ENCODE measurements at places on chromosomes 4 and X.

- no peak for DNase-seq
Observed at GRCh38 chr4:52142816-52143215, 91.7 kb downstream of the SPATA18 start.

- DNase-seq: no peak
Observed at GRCh38 chr4:103415801-103416200, 217.7 kb upstream of the CENPE start.

DNA sequence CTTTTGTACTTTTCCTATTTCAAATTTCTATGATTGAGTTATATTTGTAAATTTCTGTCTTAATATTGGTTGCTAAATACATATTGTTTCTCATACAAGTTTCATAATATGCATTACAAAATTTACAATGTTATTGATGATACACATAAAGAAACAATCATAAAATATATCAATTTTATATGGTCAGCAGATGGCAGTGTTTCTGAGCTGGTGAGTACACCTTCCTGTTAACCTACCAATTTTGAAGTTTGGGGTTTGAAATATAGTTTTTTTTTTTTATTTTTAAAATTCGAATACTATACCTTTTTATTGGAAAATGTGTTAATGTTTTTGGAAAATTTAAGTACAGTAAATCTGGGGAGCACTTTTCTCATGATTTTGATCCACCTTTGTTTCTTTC lies 1953.1 kb upstream of the ADGRL3 start:
- no peak for DNase-seq

GRCh38 chr4:149766135-149766534 lies 49.5 kb downstream of the IQCM start:
- no peak for DNase-seq

DNA sequence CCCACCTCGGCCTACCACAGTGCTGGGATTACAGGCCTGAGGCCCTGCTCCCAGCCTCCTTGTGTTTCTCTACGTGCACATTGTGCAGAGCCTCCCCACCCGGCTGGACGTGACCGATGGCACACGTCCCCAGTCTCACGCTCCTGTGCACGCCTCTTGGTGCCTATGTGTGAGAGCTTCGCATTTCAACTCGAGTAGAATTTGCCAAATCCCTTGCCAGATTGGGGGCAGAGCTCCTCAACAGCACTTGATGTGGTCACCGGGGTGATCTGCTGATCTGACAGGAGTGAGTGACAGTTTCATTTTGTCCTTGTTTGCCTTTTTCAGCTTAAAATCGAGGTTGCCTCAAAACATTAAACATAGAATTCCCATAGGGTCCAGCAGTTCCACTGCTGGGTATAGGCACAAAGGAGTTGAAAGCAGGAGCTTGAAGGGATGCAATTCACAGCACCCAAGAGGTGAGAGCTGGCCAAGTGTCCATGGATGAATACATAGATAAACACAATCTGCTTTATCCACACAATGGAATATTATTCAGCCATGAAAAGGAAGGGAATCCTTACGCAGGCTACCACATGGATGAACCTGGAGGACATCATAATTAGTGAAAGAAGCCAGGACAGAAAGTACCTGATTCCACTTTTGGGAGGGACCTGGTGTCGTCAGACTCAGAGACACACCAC lies 17.6 kb downstream of the TMEM187 start:
- no peak for DNase-seq

GRCh38 chrX:3026074-3026815 lies 15.0 kb upstream of the ARSF start:
- DNase-seq: no peak

- no peak for DNase-seq
Observed at GRCh38 chr4:94811643-94812042, 53.9 kb downstream of the BMPR1B start.

- no peak for DNase-seq
Observed at GRCh38 chr4:86856896-86857295, 7.7 kb upstream of the SLC10A6 start.

GRCh38 chrX:38806875-38807621 lies 5.8 kb downstream of the MID1IP1 start:
- no peak for DNase-seq

- DNase-seq: no peak
Observed at GRCh38 chrX:102957751-102958150, 20.7 kb downstream of the RAB40AL start.

DNA sequence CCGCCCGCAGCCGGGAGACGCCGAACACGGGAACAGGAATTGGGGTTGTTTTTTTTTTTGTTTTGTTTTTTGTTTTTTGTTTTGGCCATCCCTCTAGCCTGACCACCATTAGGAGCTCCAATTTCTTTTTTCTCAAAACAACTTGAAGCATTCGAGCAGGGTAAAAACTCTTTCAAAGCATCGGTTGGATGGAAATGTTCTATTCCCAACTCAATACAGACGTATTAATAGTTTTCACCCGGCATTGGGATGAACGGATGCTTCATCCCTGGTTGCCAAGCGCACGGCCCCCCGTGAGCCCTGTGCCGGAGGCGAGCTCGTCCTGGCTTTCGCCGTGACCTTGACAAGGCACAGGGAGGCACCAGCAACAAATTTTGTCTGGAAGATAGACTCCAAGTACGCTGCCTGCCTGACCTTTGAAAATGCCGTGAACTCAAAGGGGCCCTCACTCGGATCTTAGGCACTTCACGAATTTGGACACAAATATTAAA lies 352 bp upstream of the MAP3K15 start:
- no peak for DNase-seq

DNA sequence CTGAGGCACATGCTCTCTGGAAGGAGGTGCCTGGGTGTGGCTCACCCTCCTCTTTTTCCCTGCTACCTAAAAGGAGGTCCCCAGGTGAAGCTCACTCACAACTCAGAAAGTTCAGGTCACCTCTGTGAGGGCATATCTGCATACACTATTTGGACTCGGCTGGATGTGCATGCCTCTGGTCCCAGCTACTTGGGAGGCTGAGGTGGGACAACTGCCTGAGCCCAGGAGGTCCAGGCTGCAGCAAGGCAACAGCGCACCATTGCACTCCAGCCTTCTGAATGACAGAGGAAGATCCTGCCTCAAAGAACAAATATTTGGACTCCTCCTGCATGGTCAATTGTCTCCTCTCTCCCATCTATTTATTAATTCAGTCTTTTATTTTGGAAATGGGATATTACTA lies 46.4 kb downstream of the CPLX1 start:
- no peak for DNase-seq

DNA sequence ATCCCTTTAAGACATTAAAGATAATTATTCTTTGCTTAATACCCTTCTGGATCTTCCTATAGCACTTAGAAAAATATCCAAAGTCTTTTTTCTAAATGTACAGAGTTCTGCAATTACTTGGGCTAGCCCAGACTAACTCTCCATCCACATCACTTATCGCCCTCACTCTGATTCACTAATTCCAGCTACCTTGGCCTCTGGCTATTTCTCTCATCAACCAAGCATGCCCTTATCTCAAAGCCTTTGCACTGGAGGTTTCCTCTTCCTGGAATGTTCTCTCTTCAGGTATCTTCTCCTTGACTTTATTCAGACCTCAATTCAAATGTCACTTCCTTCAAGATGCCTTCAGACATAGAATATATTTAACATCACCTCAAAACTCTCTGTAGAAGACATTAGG lies 345.1 kb upstream of the SMIM31 start:
- no peak for DNase-seq

DNA sequence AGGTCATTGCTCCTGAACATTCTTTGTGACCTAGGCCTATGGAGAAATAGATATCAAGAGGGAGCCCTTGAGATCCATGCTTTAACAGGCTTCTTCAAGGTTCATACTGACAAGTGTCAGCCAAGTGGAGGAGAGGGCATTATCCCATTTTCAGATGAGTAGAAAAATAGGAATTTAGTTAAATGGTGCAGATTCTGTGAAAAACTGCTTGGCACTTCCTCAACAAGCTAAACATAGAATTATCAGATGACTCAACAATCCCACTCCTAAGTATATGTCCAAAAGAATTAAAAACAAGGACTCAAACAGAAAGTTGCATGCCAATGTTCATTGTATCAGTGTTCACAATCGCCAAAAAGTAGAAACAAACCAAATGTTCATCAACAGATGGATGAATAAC lies 43.8 kb upstream of the KCNIP4 start:
- no peak for DNase-seq

DNA sequence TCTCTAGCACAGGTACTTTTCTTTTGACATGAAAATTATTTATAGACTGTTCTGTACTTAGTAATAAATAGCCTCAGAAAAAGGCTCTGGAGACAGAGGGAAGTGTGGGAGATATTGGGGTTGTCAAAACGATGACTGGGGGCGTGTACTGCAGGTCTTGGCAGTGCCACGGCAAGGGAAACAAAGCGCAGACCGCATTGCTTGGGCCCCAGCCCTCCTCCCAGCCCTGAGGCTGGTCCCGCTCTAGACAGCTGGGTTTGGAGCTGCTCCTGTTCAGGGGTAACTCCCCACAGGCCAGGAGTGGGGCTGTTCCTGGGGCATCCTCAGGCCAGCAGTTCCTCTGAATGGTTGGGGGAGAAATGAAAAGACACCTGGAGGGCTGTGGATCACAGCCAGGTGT lies 131.7 kb downstream of the RASL11B start:
- DNase-seq: no peak

DNA sequence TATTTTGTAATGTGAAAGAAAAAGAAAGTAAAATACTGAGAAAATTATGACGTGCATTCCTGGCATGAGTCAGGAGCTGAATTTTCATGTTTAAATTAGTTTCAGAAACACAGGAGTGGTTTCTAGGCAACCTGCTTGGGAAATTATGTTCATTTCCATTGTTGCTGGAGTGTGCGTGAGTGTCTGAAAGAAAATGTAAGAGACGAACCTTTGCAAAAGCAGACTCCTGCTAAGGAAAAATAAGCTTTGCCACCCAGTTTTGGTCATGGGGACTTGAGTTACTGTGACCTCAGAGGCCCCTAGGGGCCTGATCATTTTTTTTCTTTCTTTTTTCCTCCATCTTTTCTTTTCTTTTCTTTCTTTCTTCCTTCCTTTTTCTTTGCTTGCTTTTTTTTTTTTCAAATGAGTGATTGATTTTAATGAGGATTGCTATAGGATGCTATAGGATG lies 18.8 kb upstream of the CHRNA9 start:
- DNase-seq: no peak

- DNase-seq: no peak
Observed at GRCh38 chrX:18676470-18676869, 4.6 kb upstream of the RS1 start.

- no peak for DNase-seq
Observed at GRCh38 chr4:77797239-77797638, 21.9 kb downstream of the CNOT6L start.

DNA sequence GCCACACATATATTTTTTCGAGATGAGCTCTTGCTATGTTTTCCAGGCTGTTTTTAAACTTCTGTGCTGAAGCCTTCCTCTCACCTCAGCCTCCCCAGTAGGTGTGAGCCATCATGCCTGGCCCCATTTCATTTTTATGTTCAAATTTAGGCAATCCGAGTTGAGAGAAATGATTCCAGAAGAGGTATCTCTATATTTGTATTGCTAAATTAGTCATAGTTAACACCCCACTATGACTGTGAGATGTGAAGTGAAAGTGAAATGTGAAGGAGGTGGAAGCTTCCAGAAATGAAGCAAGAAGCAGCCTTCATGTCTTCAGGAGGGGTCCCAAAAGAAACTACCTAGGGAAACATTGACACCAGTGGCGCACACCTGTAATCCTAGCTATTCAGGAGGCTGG lies 17.7 kb downstream of the APELA start:
- no peak for DNase-seq

DNA sequence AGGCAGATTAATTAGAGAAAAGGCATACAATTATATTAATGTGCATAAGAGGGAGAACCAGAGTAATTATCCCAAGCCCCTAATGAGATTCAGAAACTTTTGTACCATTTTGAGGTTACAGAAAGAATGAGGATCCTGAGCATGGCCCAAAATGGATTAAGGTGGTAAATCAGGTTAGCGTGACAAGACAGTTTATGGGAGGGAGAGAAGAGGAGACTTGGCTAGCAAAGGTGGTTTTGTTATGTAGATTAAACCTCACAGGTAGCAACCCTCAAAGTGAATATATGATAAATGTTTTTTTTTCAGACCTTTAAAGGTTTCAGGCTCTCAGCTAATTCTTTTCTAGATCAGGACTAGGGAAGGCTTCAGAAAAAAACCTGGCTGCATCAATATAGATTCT lies 781.8 kb downstream of the FAM133A start:
- no peak for DNase-seq

GRCh38 chr4:158949099-158949498 lies 153.8 kb upstream of the RAPGEF2 start:
- no peak for DNase-seq

DNA sequence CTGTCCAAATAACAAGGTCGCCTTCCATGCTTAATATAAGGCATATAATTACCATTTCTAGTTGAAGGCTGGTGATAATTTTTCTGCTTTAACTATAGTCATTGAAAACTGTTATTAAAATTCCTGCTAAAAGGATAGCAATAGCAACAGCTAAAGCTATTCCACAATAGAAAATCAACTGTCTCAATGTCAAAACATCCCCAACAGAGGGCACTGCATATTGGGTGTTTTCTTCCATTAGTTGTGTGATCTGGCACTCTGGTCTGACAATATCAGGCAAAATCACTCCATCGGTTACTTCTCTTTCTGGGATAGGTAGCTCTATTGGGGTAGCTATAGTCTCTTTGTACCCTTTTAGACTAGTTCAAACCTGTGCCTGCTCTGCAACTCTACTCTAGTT lies 53.5 kb downstream of the TMPRSS11F start:
- DNase-seq: no peak

DNA sequence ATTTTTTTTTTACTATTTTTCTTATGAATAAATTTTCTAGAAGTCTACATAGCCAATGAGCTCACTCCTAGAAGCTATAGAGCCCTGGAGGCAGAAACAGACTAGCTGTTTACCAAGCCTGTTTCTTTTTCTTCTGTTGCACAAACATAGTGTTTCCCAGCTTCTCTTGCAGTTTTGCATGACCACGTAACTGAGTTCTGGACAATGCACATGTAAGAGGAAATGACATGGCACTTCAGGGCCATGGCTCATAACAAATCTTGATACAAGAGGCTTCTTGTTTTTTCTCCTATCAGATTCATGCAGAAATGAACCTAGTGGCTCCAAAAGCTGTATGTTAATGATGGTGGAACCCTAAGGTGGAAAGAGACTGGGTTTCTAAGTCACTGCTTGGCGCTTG lies 127.4 kb downstream of the ZNF330 start:
- no peak for DNase-seq

GRCh38 chrX:16089086-16089485 lies 34.3 kb upstream of the GRPR start:
- DNase-seq: no peak

- DNase-seq: no peak
Observed at GRCh38 chrX:11367609-11368430, 74.6 kb downstream of the AMELX start.

GRCh38 chrX:123169247-123169901 lies 14.7 kb upstream of the GRIA3 start:
- no peak for DNase-seq

- DNase-seq: no peak
Observed at GRCh38 chr4:180637616-180638015, 1605.6 kb upstream of the TENM3 start.

GRCh38 chr4:44859477-44859876 lies 133.1 kb upstream of the GNPDA2 start:
- no peak for DNase-seq

Data from activated CD4-positive, CD25-positive, alpha-beta regulatory T cell treated with anti-CD3 and anti-CD28 coated beads, Interleukin-2, amount 50 U/mL, for 16 hours (primary cell).